ENCODE measurements at places on chromosomes 2 and 18.
A peak's percentile ranks its signal among the peaks of the same experiment; 100 is the strongest.

DNA sequence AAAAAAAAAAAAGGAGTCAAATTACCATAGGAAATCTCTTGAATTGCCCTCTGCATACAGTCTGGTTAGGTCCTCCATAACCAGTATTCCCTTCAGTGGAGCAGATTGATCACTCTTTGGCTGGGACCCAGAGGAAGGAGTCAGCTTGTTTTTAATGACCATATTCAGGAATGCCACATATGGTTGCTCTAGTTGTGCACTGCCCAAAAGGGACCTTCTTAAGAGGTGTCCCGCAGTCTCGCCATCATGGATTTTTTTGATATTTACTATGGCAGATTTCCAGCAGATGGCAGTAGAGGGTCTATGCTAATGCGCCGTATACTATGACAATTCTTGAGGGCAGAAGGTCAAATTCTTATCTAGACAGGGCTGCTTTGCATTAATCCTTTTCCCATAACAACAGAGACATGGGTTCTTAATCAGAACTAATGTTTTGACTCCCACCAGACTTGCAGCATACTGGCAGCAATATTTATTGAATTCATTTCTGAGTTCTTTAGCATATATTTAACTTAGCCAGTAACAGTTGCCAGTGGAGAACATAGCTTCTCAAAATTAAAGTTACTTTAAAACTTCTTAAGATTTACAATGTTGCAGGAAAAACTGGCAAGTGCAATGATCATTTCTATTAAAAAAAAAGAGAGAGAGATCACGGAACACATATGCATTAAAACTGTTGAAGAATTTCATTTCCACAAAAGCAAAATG, 31.8 kb upstream of the INPP4A start:
- DNase-seq = no peak

GRCh38 chr18:51437280-51438271, 240.1 kb upstream of the MEX3C start:
- DNase-seq = no peak

DNA sequence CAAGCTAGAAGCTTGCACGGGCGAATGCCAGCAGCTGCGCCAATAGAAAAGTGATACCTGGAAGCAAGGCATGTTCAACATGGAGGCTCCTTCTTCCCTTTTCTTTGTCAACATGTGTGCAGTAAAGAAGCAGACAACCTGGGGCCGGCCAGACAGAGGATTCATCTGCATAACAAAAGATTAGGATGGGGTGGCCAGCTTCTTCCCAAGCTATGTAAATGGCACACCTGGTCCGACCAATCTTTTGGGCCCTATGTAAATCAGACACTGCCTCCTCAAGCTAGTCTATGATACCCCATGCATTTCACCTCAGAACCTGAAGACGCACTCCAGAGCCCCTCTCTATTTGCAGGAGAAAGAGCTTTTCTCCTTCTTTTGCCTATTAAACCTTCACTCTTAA, 66.4 kb upstream of the TGFA start:
- DNase-seq = no peak

- DNase-seq = no peak
These were observed 22.0 kb upstream of the RPL31 start for GRCh38 chr2:100980046-100980445.

DNA sequence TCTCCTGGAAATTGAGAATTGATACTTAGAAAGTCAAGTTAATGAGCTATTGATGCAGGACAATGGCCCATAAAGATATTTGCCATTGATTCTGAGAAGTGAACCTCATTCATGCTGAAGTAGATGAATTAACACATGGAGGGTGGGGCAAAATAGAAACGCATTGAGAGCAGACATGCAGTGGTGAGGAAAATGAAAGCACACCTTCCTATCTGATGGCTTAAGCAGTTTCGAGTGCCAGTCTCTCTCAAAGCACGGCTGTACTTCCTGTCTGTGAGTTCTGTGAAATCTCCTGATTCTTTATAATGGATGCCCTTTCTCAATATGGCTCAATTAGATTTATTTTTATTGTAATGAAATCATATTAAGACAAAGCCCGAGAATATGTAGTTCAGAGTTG, 247.0 kb downstream of the TMX3 start:
- DNase-seq = no peak

- DNase-seq = no peak
These were observed 63.2 kb downstream of the LONRF2 start for GRCh38 chr2:100259106-100259505.

- DNase-seq = no peak
These were observed 102.9 kb downstream of the PRKCE start for GRCh38 chr2:45754131-45755010.

DNA sequence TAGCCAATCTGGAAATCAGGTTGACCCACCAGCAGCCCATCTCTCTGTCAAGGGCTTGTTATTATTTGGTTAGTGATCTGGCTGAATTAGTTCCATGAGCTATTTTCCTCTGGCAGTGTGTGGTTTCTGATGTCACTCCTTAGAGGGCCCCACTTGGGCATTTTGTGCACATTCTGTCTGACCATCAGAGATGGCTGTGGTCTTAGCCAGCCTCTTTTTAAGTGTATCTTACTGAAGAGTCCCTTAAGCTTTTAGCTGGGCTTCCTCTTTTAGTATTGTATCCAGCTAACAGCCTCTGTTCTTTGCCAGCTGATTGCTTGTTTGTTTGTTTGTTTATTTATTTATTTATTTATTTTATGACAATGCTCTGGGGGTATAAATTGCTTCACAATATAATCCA, 951.1 kb upstream of the CNTNAP5 start:
- DNase-seq = no peak

GRCh38 chr18:8480506-8481328, 128.5 kb upstream of the RAB12 start:
- no peak for DNase-seq

GRCh38 chr2:20578266-20578894, 72.5 kb downstream of the HS1BP3 start:
- peak; percentile 25 for DNase-seq

- no peak for DNase-seq
These were observed 182.6 kb upstream of the PKDCC start for GRCh38 chr2:41865263-41865662.

DNA sequence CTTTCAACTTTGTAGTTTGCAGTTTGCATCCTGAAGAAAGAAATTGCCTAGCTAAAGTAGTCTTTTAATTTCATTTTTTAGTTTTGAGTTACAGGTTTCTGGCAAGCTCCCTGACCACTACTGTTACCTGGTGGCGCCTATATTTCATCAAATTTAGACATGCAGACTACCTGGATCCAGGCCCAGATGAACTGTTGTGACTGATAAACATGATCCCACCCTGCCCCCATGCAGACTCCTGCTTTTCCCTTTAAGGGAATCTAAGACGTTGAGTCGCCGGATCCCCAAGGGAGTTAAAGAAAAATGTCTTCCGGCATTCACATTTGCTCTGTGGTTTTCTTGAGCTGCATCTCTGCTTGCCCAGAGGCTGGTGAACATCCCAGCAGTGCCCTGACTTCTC, 22.2 kb downstream of the METAP1D start:
- no peak for DNase-seq

DNA sequence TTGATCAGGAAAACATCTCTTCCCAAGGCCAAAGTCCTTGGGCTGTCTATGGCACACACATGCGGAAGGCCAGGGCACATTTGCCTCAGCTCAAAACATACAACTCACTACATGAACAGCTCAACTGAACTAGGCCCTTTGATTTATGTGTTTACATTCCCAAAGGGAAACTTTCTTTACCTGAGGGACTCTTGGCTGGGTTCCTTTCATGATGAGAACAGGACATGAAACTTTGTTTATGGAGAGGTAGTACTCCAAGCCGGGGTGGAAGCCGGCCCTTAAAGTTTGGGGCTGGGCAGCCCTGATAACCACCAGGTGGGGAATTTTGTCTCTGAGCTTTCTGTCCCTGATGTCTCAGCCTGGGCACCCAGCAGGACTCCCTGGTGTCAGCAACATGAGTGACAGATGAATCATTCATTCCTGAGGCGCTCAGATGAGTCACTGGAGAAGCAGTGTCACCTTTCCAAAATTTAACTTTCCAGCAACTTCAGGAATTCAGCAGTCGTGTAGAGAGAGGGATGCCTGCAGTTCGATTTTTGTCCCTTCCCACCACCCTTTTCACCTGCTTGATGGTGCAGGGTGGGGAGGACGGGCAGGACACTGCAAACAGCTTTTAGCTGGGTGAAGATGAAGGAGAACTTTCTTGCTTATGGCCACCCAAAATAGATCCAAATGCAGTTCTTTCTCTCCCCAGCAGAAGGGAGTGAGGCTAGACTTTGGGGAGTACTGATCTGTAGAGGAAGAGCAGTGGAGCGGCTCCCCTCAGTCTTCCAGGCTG, 331.6 kb downstream of the DYSF start:
- no peak for DNase-seq

DNA sequence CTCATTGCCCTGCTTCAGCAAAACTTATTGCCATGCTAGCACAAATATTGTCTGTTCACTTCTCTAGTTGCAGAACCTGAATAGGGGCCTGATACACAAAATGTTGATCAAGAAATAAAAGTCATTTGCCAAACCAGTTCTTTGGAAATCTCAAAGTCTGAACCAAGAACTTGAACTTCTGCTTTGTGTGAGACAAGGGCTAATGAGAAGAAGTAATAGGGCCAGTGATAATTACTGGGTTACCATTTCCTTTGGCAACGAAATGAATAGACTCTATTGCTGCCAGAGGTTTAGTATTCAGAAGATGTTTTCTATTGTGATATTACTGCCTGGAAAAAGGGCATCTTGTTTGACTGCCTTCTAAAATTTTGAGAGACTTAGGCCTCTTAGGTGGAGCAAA, 35.0 kb downstream of the TMEFF2 start:
- no peak for DNase-seq

GRCh38 chr2:5453220-5454050, 238.7 kb upstream of the SOX11 start:
- no peak for DNase-seq

- DNase-seq = no peak
These were observed 200.6 kb downstream of the PPP1R1C start for GRCh38 chr2:182186132-182186735.

DNA sequence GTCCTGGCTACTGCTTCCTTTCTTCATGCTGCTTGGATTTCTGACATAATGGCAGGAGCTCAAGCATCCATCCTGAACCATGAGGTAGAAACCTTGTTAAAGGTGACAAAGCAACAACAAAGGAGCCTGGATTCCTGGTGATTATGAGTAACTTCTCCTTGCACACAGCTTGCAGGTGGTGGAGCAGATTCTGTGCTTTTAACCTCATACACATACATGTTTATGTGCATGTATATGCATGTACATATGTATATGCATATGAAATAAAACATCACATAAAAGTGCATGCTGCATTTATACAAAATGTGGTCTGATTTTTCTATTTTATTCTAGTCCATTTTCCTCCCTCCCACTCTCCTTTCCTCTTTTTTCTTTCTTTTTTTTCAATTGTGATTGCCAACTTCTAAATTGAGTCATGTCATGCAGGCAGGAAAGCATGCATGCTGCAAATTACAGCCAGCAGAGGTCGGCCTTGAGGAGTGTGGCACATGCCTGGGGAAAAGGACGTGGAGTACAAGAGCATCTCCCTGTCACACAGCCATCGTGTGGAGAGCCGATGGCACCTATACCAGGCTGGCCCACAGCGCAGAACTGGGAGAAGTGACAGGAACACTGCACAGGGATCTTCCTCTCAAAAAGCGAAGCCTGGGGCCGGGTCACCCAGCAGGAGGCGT, 17.9 kb downstream of the LCT start:
- DNase-seq = no peak

- no peak for DNase-seq
These were observed 9.8 kb upstream of the MGAT5 start for GRCh38 chr2:134244086-134244485.

GRCh38 chr2:8432706-8433336, 249.0 kb upstream of the ID2 start:
- no peak for DNase-seq

DNA sequence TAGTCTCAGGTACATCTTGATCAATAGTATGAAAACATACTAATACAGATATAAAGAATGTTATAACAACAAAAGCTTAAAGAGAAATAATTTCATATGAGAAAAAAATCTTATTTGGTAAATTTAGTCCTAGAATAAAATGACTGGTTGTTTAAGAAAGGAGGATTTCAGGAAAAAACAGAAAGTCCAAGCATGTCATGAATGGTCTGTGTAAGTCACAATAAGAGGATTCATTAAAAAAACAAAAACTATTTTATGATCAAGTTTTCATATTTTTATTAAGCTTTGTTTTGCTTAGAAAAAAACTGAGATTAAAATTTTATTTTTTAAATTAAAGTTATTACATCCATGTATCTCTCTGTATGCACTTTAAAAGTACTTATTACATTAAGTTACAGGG, 353.9 kb upstream of the SPHKAP start:
- no peak for DNase-seq

DNA sequence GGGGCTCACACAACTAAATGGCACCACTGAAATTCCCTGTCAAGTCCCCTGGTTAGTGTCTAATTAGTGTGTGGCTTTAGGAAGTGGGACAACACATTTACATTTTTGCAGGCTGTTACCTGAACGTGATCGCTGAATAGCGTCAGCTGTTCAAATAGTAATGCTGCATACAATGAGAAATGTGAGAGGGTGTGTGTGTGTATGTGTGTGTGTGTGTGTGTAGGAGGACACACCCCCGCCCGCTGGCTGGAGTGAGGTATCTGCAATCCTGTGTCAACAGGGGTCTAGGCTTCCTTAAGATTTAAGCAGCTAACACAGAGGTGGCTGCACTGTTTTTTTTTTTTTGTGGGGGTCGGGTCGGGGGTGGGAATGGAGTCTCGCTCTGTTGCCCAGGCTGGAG, 4.8 kb upstream of the LYPD6B start:
- no peak for DNase-seq

DNA sequence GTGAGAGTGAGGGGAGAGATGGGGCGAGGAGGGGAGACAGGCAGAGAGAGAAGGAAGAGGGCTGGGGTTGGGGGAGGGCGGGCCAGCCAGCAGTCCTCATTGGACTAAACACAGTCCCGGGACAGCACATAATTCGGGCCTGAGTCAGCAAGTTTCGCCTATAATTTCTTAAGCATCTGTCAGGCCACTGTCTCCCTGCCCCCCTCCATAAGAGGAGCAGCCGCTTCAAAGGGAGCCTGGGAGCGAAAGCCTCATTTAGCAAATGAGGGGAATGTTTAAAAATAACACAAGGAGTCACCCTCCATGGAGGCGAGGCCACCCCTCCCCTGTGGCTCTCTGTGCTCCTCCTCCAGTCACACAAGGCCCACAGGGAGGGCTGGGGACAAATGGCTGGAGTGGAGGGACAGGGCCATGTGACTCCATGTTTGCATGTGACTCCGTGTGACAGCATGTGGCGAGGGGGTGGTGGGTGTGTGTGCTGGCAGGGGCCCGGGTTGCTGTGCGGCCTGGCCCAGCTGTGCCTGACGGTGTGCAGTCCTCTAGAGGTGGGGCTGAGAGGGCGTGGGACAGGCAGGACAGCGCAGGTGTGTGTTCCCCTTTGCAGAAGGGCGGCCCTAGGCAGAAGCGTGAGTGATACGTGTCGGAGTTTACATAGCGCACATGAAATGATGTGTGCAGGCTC, 162.4 kb downstream of the CELF4 start:
- DNase-seq = no peak

DNA sequence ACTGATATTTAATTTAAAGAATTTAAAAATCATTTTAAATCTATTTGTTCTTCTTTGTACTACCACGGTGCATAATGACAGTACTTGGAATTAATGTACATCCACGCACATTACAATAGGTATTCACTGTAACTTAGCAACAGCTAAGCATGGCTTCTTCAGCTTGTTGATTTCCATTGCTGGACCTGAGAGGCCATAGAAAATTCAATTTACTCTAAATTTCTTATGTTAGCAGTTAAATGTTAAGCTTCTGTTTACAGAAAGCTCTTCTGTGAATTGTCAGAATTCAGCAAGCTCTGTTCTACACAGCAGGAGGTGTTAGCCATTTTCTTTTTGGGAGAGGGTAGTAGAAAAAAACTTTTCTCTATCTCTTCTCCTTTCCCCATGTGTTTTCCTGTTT, 1149.3 kb upstream of the CDH2 start:
- DNase-seq = no peak

All from RWPE2 (cell line).